ENCODE measurements at places on chromosomes 3 and 15. TPM values are rescaled to one million over a fixed set of nuclear protein-coding genes. Genes with fewer than 3 reads are reported as not detected.
A peak's percentile ranks its signal among the peaks of the same experiment; 100 is the strongest.

- H3K27ac ChIP-seq = no peak overlapping the region
- no peaks in the 10 kb centered on the region for H3K4me1 ChIP-seq
- no peak for DNase-seq
- H3K4me3 ChIP-seq = no peak overlapping the region
Observed at GRCh38 chr3:65927576-65927975, 111.1 kb downstream of the MAGI1 start.

DNA sequence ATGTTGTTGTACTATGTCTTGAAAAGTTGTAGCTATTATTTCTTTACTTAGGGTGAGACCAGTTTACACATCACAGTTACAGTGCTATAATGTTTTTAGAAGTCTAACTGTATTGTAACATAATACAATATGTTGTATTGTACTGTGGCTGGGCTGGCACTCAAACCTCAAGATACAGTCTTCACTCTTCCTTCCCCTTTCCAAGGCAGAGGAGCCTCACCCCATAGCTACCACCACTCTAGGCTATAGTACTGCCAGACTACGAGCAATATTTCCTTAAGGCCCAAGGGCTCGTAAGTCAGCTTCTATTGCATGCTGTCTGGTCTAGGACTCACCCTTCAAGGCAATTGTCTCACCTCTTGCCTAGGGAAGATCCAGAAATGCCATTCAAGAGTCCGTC is 597.7 kb downstream of the OTOL1 start:
- no peaks in the 10 kb centered on the region for H3K27me3 ChIP-seq
- H3K4me3 ChIP-seq = no peak overlapping the region
- no peak overlapping the region for H3K27ac ChIP-seq
- no peaks in the 10 kb centered on the region for H3K36me3 ChIP-seq

- no peak overlapping the region for H3K4me3 ChIP-seq
- H3K27me3 ChIP-seq = no peaks in the 10 kb centered on the region
- no peak for DNase-seq
- no peaks in the 10 kb centered on the region for H3K4me1 ChIP-seq
Observed at GRCh38 chr3:126300761-126301481, 56.3 kb downstream of the KLF15 start.

DNA sequence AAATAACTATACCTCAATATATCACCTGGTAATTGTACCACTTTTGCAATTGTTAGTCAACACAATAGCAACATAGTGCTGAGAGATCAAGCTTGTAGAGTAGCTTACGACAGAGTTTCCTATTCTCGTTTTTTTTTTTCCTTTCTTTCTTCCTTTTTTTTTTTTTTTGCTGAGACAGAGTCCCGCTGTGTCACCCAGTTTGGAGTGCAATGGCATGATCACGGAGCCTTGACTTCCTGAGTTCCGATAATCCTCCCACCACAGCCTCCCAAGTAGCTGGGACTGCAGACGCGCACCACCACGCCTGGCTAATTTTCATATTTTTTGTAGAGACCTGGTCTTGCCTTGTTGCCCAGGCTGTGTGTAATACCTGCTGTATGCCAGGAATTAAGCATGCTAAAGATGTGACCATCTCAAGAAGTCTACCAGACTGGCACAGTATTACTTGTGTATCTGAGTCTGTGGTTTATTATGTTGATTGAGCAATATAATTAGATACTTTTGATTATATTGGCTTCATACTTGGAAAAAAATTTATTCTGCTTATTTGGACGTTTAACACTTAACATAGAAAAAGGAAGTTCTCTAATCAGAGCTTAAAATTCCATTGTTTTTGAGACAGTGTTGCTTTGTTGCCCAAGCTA is 3.0 kb downstream of the SELENOT start:
- no peaks in the 10 kb centered on the region for H3K27me3 ChIP-seq
- H3K4me3 ChIP-seq = no peak overlapping the region
- H3K36me3 ChIP-seq = no peaks in the 10 kb centered on the region

DNA sequence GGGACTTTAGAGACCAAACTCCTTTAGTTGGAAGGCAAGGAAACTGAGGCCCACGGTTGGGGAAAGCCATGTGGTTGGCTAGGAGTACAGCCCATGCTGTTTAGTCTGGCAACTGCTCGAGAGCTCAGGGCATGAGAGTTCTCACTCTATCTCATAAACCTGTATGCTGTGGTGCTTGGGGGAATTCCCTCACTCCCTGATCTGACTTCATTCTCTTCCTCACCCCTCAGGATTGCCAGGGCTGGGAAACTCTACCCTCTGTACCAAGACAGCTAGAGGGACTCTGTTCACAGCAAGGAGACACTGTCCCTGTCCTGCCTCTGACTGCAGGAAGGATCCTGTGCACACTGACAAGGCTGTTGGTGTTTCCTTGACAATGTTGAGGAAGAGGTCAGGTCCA is 230.2 kb downstream of the ZNF621 start:
- H3K36me3 ChIP-seq = no peaks in the 10 kb centered on the region
- no peaks in the 10 kb centered on the region for H3K27me3 ChIP-seq
- no peak overlapping the region for H3K27ac ChIP-seq
- H3K4me1 ChIP-seq = no peaks in the 10 kb centered on the region
- no peak for DNase-seq

DNA sequence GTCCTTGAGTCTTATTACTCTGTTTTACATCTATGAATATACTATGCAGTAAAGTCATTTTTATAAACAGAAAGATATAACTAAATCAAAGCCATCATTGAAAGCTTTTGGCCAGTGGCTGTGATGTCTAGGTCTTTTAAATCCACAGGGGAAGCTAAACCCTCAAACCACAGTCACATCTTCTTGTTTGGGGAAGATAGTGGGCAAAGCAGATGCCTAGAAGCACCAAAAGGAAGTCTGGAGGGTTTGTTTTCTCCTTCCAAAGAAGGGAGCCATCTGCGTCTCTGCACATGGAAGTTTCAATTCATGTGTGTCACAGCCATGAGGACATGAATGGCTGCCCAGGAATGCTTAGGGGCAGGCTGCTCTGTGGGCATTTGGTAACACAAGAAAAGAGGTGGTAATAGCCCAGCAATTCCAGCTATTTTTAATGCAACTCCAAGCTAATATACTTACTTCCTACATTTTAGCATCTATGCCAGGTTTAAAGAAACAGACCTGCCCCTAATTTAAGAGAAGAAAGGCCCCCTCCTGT is 322.2 kb downstream of the SLC9A9 start:
- H3K27me3 ChIP-seq = no peaks in the 10 kb centered on the region
- DNase-seq = no peak
- H3K4me3 ChIP-seq = no peak overlapping the region
- H3K27ac ChIP-seq = no peak overlapping the region
- H3K36me3 ChIP-seq = no peaks in the 10 kb centered on the region

- H3K4me3 ChIP-seq = no peak overlapping the region
- H3K27ac ChIP-seq = no peak overlapping the region
- DNase-seq = no peak
- no peaks in the 10 kb centered on the region for H3K27me3 ChIP-seq
- H3K4me1 ChIP-seq = peaks cover 45% of the 10 kb centered on the region
Observed at GRCh38 chr3:11613851-11614487, 29.7 kb downstream of the VGLL4 start.

- H3K36me3 ChIP-seq = no peaks in the 10 kb centered on the region
- H3K4me1 ChIP-seq = no peaks in the 10 kb centered on the region
- no peak overlapping the region for H3K27ac ChIP-seq
- no peaks in the 10 kb centered on the region for H3K27me3 ChIP-seq
- no peak overlapping the region for H3K4me3 ChIP-seq
Observed at GRCh38 chr15:80918196-80918783, 71.3 kb downstream of the MESD start.

DNA sequence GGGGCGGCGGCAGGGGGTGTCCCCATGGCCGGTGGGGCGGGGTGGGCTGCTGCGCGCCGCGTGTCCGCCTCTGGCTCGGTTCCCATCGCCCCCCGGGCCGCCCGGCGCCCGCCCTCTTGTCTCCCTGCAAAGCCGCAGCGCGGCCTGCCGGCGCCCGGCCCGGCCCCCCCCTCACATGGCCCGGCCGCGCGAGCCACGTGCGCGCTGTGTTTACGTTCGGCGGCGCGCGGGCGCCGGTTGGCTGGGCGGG is 502 bp downstream of the NR1D2 start:
- DNase-seq = no peak
- no peaks in the 10 kb centered on the region for H3K27me3 ChIP-seq
- H3K36me3 ChIP-seq = no peaks in the 10 kb centered on the region
- peaks cover 49% of the 10 kb centered on the region for H3K4me1 ChIP-seq
- H3K27ac ChIP-seq = peak overlapping the region; percentile 98

DNA sequence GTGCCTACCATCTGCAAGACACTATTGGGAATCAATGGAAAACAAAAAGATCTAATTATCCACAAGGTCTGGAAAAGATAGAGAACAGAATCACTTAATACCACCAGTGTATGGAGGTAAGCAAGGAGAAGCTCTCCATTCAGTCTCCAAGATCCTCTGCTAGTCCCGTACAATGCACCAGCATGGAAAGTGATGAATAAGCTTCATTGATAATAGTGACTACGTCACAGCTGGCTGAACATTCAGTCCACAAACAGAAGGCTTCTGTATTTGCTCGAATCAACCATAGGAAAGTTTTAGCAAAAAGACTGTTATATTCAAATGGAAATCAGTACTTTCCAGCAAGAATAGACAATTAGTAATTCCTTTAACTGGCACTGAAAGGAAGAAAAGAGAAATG is 42.9 kb downstream of the IGSF11 start:
- H3K4me3 ChIP-seq = no peak overlapping the region
- no peaks in the 10 kb centered on the region for H3K27me3 ChIP-seq
- no peaks in the 10 kb centered on the region for H3K36me3 ChIP-seq
- peaks cover 17% of the 10 kb centered on the region for H3K4me1 ChIP-seq
- peak; percentile 50 for DNase-seq
- H3K27ac ChIP-seq = peak overlapping the region; percentile 37

DNA sequence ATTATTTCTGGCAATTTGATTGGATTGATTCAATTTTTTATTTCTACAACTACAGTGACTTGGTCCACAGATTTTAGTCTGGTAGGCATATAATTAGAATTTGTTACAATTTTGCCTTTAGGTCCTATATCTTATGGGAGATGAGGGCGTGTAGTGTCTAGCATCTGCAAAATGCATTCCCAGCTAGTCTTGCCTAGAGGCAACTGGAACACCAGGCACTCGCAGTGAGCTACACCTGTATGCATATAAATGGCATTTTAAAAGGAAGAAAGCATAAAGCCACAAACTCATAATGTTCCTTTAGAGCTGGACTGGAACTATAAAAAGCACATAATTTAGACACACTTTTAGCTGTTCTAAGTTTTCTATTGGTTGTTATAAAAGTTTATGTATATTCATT is 17.9 kb upstream of the SPPL2A start:
- H3K36me3 ChIP-seq = no peaks in the 10 kb centered on the region
- H3K27me3 ChIP-seq = no peaks in the 10 kb centered on the region
- DNase-seq = no peak
- H3K27ac ChIP-seq = no peak overlapping the region

- DNase-seq = peak; percentile 80
- no peaks in the 10 kb centered on the region for H3K27me3 ChIP-seq
- H3K4me1 ChIP-seq = peaks cover 28% of the 10 kb centered on the region
- H3K27ac ChIP-seq = peak overlapping the region; percentile 100
Observed at GRCh38 chr15:63503739-63504246, 600 bp upstream of the USP3 start.

DNA sequence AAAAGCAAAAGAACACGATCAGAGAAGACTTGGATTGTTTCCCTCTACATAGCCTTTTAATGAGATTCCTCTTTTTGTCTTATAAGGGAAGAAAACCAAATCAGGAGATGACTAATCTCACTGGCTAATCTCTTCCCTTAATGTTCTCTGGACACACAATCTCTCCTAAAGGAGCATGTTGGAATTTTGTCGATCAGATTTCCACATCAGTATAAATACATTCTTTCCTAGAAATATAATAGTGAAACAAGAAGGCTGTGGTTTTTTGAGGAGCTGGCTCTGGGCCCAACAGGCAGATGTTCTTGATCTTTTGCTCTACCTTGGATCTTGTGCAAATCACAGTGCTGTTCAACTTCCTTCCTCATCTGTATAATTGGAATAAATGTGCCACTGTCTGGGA is 94.0 kb downstream of the GTPBP8 start:
- H3K4me1 ChIP-seq = peaks cover 5% of the 10 kb centered on the region
- H3K36me3 ChIP-seq = no peaks in the 10 kb centered on the region

DNA sequence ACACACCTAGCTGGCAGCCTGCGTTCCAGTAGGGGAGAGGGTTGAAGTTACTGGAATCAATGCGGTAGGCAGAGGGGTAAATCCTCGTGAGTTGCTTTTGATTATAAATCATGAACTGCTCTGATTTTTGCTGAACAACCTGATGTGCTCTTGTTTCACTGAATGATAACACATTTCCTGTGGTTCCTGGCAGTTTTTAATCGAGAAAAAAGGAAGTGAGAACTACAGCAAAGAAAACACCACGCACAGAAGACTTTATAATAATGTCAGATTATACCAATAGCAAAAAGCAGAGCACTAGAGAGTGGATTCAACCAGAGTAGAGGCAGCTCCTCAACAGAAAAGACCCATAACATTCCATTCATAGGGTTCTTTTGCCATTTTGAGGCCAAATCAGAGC is 200.8 kb upstream of the STRIT1 start:
- no peak overlapping the region for H3K27ac ChIP-seq
- H3K4me1 ChIP-seq = no peaks in the 10 kb centered on the region

DNA sequence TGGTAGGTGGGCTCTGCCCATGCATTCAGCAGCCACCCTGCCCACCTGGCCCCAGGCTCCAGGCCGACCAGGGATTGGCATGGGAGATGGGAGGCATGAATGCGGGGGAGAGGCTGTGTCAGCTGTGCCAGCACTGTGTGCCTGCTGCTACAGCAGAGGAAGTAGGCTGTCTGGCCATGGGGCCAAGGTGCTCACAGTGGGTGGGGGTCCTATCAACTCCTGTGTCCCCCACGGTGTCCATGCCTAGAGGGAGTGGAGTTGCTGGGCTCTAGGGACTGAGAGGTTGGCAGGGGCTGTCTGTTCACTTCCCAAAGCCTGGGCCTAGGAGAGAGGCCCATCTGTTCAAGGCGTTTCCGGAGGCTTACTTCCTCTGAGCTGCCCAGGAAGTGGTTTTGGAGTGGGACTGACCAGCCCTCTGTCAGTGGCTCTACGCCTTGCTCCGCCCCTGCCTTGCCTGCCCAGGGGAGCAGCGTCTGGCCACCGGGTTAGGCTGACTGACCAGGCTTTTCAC is 5.8 kb downstream of the PRKCD start:
- peak overlapping the region; percentile 77 for H3K27ac ChIP-seq
- H3K4me1 ChIP-seq = peaks cover 76% of the 10 kb centered on the region
- peak; percentile 83 for DNase-seq
- no peak overlapping the region for H3K4me3 ChIP-seq
- no peaks in the 10 kb centered on the region for H3K27me3 ChIP-seq

GRCh38 chr3:78751266-78751665 is 1016.5 kb downstream of the ROBO1 start:
- no peak overlapping the region for H3K4me3 ChIP-seq
- peaks cover 18% of the 10 kb centered on the region for H3K4me1 ChIP-seq
- no peak overlapping the region for H3K27ac ChIP-seq

GRCh38 chr3:18847583-18848197 is 300.6 kb upstream of the KCNH8 start:
- no peak for DNase-seq
- no peak overlapping the region for H3K27ac ChIP-seq
- H3K4me3 ChIP-seq = no peak overlapping the region

The GOLGA8O gene
- 2.4 TPM for polyA plus RNA-seq

The CCR2 gene
- polyA plus RNA-seq = 1.6 TPM

The CPA3 gene
- polyA plus RNA-seq = 0.44 TPM

The LRRC49 gene
- 8.7 TPM for polyA plus RNA-seq

The SAMMSON gene
- polyA plus RNA-seq = not detected

The DLL4 gene
- polyA plus RNA-seq = 3.9 TPM

The CHRNA5 gene
- 1.0 TPM for polyA plus RNA-seq

The TNNC1 gene
- polyA plus RNA-seq = 26.7 TPM
